ENCODE measurements at places on chromosomes 16 and 17.

DNA sequence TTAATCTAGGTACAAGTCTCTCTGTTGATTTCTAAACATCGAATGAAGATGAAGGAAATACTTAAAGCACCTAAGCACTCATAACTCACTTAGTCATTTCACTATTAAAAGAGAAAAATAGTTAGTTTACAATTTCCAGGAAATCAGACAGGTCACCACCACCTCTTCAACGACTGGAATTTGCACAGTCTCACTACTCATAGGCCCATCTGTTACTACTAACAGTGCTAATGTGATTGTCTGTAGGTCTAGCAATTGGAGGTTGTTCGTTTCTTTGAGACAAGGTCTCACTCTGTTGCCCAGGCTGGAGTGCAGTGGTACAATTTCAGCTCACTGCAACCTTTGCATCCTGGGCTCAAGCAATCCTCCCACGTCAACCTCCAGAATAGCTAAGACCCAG, 444.6 kb downstream of the MAF start:
- DNase-seq: no peak

DNA sequence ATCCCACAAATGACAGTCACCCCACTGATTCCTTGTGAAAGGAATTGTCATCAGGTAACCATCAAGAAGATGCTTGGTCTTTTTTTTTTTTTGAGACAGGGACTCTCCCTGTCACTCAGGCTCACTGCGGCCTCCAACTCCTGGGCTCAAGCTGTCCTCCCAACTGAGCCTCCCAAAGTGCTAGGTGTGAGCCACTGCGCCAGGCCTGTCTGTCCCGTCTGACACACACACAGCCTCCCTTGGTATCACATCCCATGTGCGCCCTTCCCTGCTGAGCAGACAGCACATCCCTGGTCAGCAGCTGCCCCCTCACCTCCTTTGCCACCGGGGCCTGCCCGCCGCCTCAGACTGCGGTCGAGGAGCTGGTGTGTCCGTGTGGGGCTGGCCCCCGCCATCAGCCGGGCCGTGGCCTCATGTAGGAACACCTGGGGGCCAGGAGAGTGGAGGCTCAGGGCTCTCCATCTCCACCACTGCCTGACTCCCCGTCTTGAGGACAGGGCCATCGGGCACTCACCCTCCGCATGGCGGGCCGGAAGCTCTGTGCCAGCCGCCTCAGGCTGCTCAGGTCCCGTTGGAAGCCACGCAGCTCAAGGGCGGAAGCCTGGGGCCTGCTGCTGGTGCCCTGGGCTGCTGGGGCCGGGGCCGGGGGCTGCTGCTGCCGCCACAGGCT, 23.6 kb downstream of the SREBF1 start:
- DNase-seq: no peak

DNA sequence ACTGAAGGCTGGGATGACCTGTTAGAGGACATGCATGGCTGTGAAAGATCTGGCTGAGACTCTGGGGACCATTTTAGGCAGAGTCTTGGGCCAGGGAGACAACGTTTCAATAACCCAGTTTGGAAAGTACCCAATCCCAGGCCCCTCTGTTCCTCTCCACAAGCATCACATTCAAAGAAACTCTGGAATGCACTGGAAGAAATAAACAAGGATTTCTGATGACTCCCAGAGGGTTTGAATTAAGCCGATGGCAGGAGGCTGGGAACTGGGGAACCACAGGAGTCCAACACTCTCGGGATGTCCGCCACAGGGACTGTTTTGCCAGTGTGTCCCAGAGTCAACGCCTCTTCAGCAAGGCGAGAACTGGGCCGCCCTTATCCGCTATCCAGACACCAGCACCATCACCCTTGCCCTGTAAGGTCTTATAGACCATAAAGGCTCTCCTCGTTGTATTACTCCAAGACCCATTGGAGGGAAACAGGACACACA, 3.3 kb downstream of the PMP22 start:
- DNase-seq: peak; percentile 47

DNA sequence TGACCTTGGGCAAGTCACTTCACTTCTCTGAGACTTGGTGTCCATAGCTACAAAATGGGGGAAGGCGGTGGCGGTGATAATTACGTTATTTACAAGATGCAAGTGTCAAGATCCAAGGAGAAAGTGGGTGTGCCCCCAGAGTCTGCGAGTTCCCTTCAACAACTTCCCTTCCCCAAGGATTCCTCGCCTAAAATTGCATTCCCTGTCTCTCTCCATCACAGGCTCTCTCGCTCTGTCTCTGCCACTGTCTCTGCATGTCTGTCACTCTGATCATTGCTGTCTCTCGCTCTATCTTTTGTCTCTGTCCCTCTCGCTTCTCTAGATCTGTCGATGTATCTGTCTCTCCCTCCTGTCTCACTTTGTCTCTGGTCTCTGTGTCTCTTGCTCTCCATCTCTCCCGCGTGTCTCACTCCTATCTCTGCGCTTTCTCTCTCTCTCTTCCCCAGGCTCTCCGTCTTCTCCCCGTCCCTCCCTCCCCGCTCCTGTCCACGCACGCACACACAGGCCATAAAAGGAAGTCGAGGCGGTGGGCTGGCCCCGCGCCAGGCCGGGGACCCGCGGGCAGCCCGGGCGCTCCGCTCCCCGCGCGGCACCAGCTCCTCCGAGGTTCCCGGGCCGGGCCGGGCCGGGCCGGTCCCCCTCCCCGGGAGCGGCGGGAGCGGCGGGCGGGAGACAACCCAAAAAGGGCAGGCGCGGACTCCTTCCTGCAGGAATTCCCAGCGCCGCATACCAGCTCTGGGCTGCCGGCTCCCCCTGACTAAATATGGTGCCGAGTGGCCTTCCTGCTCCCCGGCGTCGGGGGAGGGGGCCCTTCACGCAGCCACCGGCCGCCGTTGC, 1.1 kb upstream of the MYH11 start:
- no peak for DNase-seq

DNA sequence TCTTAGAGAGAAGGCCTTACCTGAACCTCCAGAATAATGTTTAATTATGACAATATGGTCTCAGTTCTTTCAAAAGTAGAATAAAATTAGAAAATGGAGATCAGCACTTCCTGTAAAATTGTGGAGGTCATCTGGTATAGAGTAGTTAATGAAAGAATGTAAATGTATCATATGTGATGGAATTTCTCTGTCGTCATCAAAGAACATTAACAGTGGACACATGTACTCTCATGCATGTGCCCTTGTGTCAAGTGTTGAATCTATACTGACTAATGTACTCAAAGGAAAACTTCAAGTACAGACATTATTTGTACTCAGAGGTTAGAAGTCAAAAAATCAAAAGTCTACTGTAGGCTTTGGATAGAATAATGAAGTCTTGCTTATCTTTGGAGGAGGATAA, 129.2 kb upstream of the MYOCD start:
- DNase-seq: no peak

DNA sequence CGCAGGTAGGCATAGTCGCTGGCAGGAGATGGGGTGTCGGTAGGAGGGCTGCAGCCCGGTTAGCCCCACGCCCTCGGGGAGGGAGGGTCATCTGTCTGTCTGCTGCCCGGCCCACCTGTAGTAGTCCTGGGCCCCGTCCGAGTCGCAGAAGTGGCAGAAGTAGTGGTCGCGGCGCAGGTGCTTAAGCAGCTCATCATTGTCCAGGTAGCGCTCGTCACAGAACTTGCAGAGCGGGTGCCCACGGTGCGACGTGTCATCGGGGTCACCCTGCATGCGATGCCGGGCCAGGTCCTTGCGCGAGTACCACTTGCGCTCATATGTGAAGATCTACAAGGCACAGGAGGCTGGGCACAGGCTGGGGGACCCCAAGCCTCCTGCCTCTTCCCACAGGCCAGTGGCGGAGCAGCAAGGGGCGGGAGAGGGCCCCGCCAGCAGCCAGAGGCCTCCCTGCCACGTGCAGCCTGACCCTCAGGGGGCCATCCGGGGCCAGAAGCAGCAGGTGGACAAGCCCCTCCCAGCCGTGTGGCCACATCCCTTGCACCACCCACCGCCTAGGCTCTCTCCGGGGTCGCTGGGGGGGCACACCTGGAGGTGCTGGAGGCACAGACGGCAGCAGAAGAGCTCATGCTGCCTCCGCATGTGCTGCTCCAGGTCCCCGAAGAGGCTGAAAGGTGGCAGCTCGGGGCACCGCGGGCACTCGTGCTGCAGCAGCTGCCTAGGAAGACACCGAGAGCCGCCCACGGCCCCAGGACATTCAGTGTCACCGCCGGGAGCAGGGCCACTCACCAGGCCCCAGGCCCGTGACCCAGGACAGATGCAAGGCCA, 7.0 kb downstream of the ZNF598 start:
- no peak for DNase-seq

- peak; percentile 78 for DNase-seq
Observed at GRCh38 chr16:27314161-27314723, 468 bp downstream of the IL4R start.

- DNase-seq: peak; percentile 90
Observed at GRCh38 chr17:42989726-42990652, 8.2 kb upstream of the RPL27 start.

DNA sequence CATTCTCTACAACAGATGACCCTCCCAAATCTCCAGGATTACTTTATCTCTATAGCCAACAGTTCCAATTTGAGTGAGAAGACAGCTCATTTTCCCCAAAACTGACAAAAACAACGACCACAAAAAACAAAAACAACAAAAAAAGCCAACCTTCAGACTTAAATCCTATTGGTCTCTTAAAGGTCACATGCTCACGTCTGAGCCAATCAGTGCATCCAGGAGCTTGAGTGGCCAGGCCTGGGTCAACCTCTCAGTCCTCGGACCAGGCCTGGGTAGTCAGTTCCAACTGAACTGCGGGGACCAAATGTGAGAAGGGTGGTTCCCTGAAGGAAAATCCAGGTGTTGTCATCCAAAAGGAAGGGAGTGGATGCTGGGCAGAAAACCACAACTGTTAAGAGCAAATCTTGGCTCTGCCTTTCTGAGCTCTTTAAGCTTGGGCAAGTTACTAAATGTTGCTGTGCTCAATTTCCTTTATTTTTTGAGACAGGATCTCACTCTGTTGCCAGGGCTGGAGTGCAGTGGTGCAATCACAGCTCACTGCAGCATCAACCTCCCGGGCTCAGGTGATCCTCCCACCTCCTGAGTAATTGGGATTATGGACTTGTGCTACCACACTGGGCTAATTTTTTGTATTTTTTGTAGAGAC, 43.0 kb upstream of the MSI2 start:
- DNase-seq: no peak

DNA sequence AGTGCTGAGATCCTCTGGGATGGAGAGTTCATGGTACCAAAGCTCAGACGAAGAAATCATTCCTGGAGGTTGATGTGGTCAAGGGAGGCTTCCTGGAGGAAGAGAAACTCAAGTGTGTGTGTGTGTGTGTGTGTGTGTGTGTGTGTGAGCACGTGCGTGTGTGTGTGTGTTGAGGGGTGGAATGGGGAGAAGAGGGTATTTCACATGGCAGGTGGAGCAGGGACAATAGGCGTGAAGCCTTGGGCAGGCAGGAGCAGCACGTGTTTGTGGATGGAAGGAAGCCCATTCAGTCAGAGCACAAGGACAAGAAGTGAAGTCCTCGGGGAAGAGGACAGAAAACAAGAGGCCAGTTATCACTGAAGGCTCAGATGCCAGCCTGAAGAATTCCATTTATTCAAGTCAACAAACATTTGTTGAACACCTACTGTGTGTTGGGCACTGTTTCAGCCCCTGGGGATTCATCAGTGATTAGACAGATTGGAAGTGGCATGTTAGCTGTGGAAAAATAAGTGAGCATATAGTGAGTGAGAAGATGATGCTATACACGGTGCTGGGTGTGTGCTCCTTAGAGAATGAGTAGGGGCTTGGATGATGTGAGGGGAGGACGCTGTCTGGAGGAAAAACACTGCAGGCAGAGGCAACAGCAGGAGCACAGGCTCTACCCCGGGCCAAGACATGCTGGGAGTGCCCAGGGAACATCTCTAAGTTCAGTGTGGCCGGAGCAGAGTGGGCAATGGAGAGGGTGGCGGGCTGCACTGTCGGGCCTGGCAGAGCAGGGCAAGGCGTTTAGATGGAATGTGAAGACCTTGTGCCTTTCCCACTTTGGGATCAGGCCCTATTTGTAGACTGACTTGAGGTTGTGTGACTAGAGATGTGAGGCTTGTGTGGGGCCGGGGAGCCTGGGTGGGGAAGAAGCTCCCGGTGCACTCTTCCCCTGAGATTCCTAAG, 267.1 kb downstream of the CBLN1 start:
- no peak for DNase-seq

- peak; percentile 74 for DNase-seq
Observed at GRCh38 chr17:71959154-71959553, 161.7 kb upstream of the SOX9 start.

Data from PC-3 (cell line).